ENCODE measurements at places on chromosomes 13 and 19.

GRCh38 chr19:8615813-8616596 is 5.5 kb upstream of the ADAMTS10 start:
- DNase-seq = peak; percentile 60

DNA sequence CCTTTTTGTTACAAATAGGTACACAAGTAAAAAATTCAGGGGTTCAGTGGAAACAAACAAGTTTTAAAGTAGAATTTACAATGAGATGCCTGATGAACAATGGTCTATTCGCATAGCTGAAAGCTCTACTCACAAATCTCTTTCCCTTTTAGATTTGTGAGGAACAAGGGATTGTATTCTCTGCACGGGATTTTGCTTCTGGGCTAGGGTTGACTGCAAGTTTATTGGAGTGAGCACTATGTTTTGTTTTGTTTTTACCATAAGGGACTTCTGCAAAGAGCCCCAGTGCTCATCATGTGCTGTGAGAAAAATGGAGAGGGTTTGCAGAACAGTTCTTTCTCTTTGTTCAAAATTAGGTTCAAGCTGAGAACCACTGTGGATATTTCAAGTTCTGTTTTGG is 160.5 kb downstream of the DLEU7 start:
- DNase-seq = no peak

DNA sequence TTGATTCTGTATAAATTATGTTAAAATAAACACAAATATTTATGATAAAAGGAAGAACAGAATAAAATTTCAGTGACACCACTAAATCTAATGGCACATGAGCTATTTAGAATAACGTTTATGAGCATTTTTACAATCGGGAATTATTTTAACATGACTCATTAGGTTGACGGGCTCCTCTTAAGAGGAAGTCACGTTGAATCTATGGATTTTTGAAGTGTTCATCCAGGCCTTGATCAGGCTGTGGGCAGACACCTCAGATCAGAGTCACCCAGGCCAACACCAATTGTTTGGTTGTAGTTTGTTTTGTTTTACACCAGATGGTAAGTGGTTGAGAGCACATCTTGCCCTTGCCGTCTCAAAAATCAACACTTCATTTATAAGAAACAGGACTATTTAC is 257.8 kb downstream of the FOXO1 start:
- no peak for DNase-seq

- DNase-seq = no peak
These were observed 1227.1 kb downstream of the SLITRK1 start for GRCh38 chr13:82654861-82655855.

DNA sequence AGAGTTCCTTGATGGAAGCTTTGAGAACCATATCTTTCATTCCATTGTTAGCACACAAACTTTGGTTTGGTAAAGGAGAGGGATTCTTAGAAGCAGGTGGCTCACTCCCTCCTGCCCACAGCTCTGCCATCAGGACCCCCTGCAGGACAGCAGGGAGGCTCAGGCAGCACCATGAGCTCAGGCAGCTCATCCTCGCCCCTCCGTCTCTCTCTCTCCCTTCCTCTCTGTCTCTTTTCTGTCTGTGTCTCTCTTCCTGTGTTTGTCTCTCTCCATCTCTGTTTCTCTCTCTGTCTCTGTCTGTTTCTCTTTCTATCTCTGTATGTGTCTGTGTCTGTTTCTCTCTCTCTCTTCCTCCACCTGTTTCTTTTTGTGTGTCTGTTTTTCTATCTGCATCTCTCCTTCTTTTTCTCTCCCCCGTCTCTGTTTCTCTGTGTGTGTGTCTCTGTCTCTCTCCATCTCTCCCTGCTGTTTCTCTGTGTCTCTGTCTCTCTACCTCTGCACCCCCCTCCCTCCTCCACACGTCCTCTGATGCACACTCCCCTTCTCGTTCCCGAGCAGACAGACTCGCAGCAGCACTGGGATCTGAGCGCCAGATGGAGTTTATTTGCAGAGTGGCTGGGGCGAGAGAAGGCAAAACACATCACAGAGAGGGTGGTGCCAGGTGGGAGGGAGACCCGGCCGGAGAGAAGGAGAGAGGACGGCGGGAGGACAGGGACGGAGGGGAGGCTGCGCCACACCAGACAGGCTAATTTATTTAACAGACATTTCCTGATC is 8.7 kb downstream of the SBK2 start:
- DNase-seq = no peak

DNA sequence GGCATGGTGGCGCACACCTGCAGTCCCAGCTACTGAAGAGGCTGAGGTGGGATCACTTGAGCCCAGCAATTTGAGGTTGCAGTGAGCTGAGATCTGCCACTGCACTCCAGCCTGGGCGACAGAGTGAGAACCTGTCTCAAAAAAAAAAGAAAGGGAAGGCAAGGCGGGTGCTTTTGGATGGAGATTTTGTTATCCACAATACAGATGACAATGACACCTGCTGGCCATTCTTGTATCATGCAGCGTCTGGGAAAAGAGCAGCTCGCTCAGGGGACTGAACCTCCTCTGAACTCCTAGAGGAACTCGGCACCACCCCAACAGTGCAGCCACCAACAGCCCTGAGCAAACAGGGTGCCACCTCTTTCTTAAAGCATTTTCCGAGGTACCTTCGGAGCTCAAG is 22.8 kb downstream of the HAUS8 start:
- DNase-seq = peak; percentile 75

GRCh38 chr19:8607386-8607785 is 3.1 kb downstream of the ADAMTS10 start:
- no peak for DNase-seq

Measured in T47D (cell line).